Skeletal muscle tissue (tissue), 5 donors: ENCODE measurements at places on chromosomes 12 and 14. TPM values are rescaled to one million over a fixed set of nuclear protein-coding genes. Genes with fewer than 3 reads are reported as not detected.

Gene GYS2
- total RNA-seq, result not detected

Gene PIWIL1
- not detected for total RNA-seq

Gene ACSM4
- not detected for total RNA-seq

Gene KRT5
- total RNA-seq, result 1.6 TPM

Gene IGFBP6
- 89.8 TPM for total RNA-seq

Gene SERPINA10
- total RNA-seq, result not detected

Gene FITM1
- total RNA-seq, result 172 TPM

Gene IKZF4
- total RNA-seq, result 1.6 TPM

Gene SYNDIG1L
- total RNA-seq, result under 0.01 TPM

Gene NKX2-8
- not detected for total RNA-seq

Gene RGS6
- total RNA-seq, result 5.2 TPM

Gene LHX5
- total RNA-seq, result not detected

Gene NKX2-1
- not detected for total RNA-seq

Gene SRSF9
- 79.9 TPM for total RNA-seq

Gene GPRC5A
- total RNA-seq, result 1.0 TPM

Gene C1R
- total RNA-seq, result 76.7 TPM

Gene RFC5
- total RNA-seq, result 16.7 TPM
